ENCODE measurements at places on chromosomes 1 and 21. TPM values are rescaled to one million over a fixed set of nuclear protein-coding genes. Genes with fewer than 3 reads are reported as not detected.

The CFAP107 gene
- total RNA-seq: not detected

The NEXN gene
- 220 TPM for total RNA-seq

The SH2D5 gene
- 2.8 TPM for total RNA-seq

The SNAPIN gene
- 71.9 TPM for total RNA-seq

The FMO5 gene
- 2.9 TPM for total RNA-seq

The AZIN2 gene
- total RNA-seq: 4.5 TPM

The KIF26B gene
- 0.13 TPM for total RNA-seq

The LYPLA2 gene
- 51.4 TPM for total RNA-seq

The CAPN8 gene
- total RNA-seq: not detected

The DPYD gene
- 31.1 TPM for total RNA-seq
